ENCODE measurements at places on chromosomes 16 and 17.

GRCh38 chr17:66076546-66077190 is 115.3 kb downstream of the CEP112 start:
- DNase-seq = peak; percentile 11

DNA sequence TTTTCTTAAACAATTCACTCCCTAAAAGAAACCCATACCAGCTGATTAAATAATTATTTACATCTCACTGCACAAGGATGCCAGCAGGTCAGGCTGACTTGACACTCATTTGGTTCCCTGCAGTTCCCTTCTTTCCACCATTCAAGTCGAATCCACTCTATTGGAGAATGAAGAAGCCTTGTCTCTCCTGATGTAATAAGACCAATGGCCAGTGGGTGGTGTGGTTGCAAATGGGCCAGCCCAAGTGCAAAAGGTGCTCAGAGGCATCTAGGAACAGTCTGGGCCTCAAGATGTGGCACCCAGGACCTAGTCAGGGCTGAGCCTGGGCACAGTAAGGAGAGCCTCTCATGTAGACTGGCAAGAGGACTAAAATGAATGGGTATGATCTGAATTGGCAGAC is 9.3 kb downstream of the C16orf78 start:
- no peak for DNase-seq

DNA sequence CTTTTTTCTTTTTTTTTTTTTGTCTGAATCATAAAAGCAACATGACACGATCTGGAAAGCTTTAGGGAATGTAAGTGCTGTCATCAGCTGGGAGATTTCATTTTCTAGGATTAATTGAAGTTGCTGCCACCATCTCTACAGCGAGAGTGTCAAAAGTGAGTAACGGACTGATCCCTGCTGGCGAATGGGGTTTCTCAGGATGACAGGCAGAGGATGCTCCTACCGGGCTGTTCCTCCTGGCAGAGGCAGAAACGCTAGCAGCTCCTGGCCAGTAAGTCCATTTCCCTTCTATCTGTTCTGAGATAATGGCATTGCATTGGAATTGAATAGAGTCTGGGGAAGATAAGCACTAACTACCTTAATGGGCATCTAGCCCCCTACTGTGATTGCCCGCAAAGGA is 80.5 kb upstream of the KIFC3 start:
- peak; percentile 84 for DNase-seq

DNA sequence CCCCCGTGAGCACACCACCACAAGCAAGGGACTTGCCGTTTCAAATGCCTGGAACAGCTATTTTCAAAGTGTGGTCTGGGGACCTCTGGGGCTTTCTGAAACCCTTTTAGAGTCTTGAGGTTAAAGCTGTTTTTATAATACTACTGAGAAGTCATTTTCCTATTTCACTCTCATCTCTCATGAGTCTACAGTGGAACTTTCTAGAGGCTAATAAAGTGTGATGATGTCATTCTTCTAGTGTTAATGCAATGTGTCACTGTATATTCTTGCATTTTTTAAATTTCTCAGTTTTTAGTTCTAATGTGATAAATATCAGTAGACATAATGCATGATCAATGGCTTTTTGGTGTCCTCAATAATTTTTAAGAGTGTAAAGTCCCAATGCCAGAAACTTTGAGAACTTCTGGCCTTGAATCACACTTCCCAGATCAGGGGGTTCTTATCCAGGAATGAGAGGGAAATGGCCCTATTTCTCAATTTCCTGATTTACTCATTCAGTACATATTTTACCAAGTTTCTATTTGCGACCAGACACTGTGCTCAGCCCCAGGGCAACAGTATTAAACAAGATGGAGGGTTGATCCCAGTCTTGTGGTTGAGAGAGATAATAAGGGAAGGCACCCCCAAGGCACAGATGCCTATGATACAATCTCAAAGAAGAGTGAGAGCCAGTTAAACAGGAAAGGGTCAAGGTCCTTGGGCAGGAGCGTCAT is 444.0 kb downstream of the HS3ST3B1 start:
- DNase-seq = peak; percentile 75

DNA sequence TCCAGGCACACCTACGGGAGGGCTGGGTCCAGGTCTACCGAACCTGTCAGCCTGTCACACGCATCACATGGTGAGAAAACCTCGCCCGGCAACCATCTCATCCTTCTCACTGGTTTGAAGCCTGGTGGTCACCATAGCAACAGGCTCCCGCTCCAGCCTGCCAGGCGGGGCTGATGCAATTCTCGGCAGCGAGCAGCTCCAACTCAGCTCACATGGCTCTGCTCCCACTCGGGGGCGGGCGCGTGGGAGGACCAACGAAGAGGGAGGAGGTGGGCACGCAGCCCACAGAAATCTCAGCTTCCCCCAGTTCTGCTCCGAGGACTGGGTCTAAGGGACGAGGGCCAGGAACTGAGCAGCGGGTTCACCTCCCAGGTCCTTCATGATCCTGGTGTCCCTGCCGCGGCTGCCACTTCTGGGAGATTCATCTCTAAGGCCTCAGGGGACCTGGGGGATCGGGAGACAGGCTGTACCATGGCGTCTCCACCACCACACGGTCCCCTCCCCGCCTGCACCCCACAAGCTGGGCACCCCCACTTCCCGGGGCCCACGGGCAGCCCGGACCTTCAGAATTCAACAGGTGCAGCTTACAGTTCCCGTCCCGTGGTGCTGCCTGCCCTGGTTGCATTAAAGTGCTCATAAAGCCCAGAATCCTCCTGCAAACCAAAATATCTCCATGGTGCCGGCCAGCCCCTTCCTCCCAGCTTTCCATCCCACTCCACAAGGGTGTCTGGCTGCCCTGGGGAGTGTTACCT is 25.8 kb downstream of the ABR start:
- peak; percentile 83 for DNase-seq

DNA sequence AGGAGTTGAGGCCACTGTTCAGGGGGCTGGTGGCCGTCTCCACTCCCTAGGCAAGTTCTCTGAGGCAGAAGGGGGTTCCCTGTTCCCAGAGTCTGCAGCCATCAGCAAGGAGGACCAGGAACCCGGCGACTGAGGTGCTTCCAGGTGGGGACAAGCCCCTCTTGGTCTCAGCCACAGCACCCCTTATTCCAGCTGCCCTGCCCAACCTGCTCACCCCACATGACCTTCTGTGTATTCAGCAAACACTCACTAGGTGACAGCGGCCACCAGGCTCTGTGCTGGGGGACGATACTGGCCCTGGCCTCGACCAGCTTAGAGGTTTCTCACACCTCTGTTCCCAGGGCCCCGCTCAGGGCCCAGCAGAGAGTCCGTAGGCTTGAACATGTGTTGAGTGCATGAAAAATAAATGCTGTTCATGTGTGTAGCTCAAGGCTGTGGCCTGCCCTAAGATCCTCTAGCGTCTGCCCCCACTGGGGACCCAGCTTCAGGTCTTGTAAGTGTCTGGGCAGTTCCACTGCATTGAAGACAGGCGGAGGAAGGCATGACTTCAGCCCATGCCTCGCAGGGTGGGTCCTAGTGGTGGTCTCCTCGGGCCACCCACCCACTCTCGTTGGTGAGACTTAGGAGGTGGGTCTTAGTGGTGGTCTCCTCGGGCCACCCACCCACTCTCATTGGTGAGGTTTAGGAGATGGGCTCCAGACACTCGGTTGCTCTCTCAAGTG is 44.2 kb downstream of the NT5M start:
- no peak for DNase-seq

DNA sequence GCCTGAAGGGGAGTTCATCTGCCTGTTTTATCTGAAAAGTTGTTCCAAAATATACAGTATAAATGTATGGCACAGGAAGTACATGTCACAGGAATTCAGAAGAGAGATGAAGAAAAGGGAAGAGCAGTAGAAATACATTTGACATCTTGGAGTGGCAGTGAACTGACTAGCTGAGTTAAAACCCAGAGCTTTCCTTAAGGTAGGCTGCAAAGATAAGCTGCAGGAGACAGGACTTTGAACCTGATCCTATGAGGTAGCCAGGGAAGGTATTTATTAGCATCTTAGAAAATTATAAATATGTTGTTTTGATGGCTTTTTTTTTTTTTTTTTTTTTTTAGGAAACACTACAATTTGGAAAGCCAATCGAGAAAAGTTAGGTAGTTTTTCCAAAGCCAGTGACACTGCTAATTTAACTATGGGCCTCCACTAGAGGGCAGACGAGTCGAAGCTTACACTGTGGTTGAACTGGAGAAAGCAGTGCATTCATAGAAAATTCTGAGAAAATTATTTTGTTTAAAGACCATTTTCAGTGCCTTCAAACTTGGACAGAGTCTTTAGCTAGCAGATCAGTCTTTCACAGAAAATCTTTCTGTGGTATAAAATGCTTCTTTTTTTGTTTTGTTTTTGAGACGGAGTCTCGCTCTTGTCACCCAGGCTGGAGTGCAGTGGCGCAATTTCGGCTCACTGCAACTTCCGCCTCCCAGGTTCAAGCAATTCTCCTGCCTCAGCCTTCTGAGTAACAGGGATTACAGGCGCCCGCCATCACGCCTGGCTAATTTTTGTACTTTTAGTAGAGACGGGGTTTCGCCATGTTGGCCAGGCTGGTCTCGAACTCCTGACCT is 122.3 kb downstream of the SSH2 start:
- peak; percentile 67 for DNase-seq

DNA sequence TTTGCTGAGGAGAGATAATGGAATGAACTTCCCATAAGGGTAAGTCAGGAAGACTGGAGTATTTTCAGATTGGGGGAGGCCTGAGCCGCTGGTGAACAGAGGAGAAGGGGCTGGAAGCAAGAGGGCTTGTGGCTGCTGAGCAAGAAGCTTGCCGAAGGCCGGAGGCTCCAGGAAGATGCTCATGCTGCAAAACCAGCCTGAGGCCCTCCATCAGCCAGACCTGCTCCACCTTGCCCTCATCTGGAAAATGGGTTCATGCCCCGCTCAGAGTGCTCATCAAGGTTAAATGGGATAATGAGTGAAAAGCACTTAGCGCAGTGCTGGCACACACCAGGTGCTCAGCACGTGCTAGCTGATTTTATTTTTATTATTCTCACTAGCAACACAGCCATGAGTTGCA is 5.5 kb upstream of the ASGR1 start:
- no peak for DNase-seq

DNA sequence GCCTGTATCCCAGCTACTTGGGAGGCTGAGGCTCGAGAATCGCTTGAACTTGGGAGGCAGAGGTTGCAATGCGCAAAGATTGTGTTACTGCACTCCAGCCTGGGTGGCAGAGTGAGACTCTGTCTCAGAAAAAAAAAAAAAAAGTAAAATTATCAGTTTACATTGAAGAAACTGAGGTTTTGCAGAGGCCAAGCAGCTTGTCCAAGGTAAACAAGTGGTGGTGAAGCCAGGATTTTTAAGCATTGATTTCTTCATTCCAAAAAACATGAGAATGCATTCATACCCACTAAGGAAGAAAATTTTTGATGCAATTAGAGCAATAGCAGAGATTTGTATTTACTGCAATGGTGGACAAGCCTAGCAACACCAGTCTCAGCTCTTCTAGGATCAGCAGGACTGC is 52.7 kb downstream of the CENPV start:
- DNase-seq = no peak

GRCh38 chr17:48295362-48296288 is 134.4 kb downstream of the SKAP1 start:
- DNase-seq = peak; percentile 28

- no peak for DNase-seq
These were observed 636 bp upstream of the ERN1 start for GRCh38 chr17:64130559-64131001.

DNA sequence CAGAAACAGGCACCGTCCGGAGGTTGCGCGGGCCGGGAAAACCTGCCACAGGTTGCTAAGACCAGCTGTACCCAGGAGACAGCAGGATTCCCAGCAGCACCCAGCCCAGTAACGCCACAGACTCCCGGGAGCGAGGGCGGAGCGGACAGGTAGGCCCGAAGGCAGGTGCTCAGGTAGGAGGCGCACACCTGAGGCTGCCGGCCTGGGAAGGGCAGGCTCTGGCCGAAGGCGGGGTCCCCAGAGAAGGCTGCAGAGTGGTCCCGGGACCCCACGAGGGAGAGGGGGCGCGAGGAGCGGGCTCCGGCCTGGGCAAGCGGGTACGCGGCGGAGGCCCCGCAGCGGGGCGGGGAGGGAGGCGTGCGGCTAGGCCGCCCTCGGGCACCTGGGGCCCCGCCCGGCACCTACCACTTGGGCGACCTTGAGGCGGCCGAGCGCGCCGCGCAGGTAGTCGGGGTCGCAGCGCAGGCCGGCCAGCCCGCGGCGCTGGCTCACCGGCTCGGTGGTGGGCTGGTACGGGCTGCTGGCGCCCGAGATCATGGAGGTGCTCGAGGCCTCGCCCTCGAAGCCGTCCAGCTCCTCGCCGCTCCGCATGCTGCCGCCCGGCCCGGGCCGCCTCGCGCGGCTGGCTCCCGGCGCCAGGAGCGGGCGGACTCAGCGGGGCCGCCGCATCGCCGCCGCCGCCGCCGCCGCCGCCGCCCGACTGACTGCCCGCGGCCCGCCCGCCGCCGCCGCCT is 441 bp downstream of the CMTM4 start:
- no peak for DNase-seq

DNA sequence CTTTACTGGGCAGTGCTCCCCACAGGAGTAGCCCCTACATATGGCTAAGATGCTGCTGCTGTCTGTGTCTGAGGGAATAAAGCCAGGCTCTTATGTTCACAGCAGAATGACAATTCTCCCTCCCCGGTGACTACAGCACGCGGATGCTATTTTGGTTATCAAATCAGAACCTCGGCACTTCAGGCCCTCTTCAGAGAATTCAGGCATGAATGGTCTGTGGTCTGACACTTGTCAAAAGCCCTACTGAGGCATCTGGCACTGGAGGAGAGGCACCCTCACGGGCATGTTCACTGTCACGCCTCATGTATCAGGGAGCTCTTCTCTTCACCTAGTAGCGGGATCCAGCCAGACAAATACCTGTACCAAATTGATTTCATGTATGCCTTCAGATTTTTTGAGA is 30.4 kb downstream of the KIAA0513 start:
- DNase-seq = no peak

DNA sequence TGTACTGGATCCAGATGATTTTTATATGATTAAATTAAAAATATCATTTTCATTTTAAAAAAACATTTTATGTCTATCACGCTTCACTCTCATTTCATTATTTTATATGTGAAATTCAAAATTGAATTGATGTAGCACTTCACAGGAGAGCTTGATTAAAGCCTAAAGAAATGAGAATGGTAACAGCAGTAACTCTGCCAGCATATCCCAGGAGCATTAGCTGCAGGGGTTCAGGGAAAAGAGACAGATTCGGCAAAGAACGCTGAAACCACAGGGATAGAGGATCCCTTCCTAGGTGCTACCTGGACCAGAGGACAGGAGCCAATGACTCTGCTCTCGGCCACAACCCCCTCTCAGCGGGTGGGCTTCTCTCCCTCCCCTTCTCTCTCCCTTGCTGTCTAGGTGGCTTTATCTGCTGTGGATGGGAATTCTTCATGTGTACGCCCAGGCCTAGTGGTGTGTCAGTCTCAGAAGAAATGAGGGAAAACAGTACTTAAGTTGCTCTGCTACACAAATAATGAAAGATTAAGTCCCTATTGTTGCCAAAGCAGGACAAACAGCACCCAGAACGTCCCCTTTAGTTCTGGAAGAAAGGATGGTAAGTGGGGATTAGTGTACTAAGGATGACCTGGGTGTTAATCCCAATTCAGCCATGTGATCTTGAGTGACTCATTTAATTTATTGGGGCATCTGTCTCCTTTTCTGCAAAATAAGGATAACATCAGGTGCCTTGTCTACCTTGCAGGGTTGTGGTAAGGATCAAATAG is 123.3 kb downstream of the CDK5R1 start:
- no peak for DNase-seq

GRCh38 chr16:30902029-30902972 is 5.9 kb downstream of the CTF1 start:
- peak; percentile 52 for DNase-seq

- DNase-seq = peak; percentile 94
These were observed 415 bp upstream of the FOXF1 start for GRCh38 chr16:86509759-86510464.

Data from amniotic epithelial cell (primary cell).